ENCODE measurements at places on chromosomes 16 and 17. TPM values are rescaled to one million over a fixed set of nuclear protein-coding genes. Genes with fewer than 3 reads are reported as not detected.

The GPR179 gene
- 0.01 TPM for polyA plus RNA-seq

The DPEP3 gene
- polyA plus RNA-seq: 0.04 TPM

DNA sequence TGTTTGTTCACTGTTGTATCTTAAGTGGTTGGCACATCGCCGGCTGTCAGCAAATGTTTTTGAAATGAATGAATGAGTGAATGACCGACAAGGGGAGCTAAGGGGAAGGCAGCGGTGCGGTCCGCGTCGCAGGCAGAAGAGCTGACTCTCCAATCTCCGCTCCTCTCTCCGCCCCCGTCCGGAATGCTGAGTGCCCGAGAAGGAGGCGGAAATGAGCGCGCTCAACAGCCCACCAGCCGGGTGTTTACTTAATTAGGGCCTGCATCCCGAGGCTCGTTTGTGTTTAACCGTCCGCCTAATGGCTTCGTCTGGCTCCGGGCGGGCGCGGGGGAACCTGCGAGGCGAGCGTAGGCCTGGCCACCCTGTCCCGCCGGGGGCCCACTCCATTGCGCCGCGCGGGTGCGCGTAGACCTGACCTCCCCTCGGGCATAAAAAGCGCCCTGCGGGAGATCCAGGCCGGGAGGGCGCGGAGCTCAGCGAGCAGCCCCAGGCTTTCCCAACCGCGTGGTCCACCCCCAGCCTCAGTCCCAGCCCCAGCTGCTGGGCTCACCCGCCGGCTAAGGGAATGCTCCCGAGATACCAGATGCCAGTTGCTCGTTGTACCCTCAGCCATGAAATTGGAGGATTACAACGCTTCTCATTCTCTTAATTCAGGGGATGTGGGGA, 2.5 kb upstream of the CDH3 start:
- DNase-seq: no peak
- peaks cover 3% of the 10 kb centered on the region for H3K36me3 ChIP-seq
- H3K4me3 ChIP-seq: no peak overlapping the region
- H3K27ac ChIP-seq: no peak overlapping the region

- peaks cover 3% of the 10 kb centered on the region for H3K4me1 ChIP-seq
- peaks cover 16% of the 10 kb centered on the region for H3K27me3 ChIP-seq
- no peak for DNase-seq
- H3K4me3 ChIP-seq: no peak overlapping the region
Observed at GRCh38 chr16:84920333-84920732, 91.0 kb downstream of the ZDHHC7 start.

DNA sequence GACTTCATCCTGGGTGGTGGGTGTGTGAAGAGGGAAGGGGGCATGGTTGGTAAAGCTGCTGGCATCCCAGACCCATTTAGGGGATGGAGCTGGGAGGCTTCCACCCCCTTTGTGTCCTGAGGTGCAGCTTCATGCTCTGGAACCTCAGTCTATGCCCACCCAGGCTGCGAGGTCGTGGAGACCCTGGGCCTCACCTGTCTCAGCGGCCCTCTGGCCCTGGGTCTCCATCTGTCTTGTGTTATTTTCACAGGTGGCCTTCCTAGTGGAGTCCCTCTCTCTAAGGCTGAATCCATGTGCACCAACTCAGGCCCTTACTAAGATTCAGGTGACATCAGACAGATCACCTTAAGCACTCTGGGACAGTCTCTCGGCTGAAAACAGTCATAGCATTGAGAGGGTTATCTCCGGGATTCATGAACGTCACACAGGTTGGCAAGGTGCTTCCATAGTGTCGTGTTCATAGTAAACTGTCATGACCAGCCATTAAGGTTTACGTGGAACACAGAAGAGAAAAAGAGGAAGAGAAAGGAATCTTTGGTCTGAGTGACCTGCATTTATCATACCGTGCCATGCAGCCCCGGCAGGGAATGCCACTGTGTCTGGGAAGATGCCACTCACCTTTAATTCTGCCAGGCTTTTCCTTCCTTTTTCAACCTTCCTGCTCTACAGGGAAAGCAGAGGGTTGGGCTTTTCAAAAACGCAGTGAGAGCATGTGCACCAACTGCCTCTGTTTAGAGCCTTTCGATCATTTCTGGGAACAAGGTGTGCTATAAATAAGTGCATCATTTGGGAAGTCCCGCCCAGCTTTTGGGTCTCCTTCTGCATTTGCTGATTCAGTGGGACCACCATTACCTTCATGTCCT, 4.5 kb upstream of the FOXL1 start:
- peaks cover 50% of the 10 kb centered on the region for H3K27me3 ChIP-seq
- no peaks in the 10 kb centered on the region for H3K36me3 ChIP-seq
- H3K27ac ChIP-seq: no peak overlapping the region
- DNase-seq: no peak

DNA sequence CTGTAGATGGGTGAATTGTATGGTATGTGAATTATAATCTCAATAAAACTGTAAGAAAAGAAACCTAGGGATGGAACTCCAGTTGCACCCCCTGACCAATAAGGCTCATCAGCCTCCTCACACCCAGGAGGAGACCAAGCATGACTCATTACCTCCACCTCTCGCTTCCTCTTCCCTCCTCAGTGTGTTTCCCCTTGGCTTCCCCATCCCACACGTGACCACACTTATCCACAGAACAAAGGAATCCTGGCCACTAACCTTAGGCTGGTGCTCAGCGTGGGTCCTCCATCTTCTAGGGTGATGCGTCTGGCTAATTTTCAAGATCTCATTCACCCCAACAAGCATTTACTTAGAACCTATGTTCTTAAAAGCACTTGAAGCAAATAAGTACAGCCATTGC, 36.2 kb upstream of the MAP3K14 start:
- H3K4me3 ChIP-seq: no peak overlapping the region
- H3K27ac ChIP-seq: no peak overlapping the region
- no peaks in the 10 kb centered on the region for H3K4me1 ChIP-seq
- no peaks in the 10 kb centered on the region for H3K27me3 ChIP-seq
- H3K36me3 ChIP-seq: no peaks in the 10 kb centered on the region
- DNase-seq: no peak

DNA sequence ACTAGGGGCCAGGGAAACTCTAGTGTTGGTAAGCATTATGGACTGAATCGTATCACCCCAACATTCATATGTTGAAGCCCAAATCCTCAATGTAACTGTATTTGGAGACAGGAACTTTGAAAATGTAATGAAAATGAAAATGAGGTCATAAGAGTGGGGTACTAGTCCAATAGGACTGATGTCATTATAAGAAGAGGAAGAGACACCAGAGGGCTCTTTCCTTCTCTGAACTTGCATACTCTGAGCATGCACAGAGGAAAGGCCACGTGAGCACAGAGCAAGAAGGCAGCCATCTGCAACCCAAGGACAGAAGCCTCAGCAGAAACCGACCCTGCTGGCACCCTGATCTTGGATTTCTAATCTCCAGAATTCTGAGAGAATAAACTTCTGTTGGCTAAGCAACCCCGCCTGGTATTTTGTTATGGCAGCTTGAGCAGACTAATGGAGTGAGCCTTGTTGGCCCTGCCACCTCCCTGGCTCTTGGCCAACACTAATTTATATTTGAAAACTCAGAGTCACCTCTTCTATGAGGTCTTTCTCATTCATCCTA, 273.4 kb downstream of the NTN1 start:
- H3K27me3 ChIP-seq: no peaks in the 10 kb centered on the region
- no peaks in the 10 kb centered on the region for H3K36me3 ChIP-seq
- H3K4me1 ChIP-seq: peaks cover 7% of the 10 kb centered on the region
- no peak overlapping the region for H3K27ac ChIP-seq

- H3K4me3 ChIP-seq: no peak overlapping the region
- peaks cover 2% of the 10 kb centered on the region for H3K4me1 ChIP-seq
- DNase-seq: no peak
- peaks cover 28% of the 10 kb centered on the region for H3K36me3 ChIP-seq
- no peak overlapping the region for H3K27ac ChIP-seq
- no peaks in the 10 kb centered on the region for H3K27me3 ChIP-seq
Observed at GRCh38 chr16:74474416-74474815, 53.1 kb upstream of the CLEC18B start.

GRCh38 chr16:66603537-66604375, 748 bp upstream of the CMTM3 start:
- H3K27ac ChIP-seq: no peak overlapping the region
- no peak for DNase-seq
- peaks cover 3% of the 10 kb centered on the region for H3K36me3 ChIP-seq
- no peaks in the 10 kb centered on the region for H3K27me3 ChIP-seq
